ENCODE measurements at places on chromosomes 5 and 9.
A peak's percentile ranks its signal among the peaks of the same experiment; 100 is the strongest.

DNA sequence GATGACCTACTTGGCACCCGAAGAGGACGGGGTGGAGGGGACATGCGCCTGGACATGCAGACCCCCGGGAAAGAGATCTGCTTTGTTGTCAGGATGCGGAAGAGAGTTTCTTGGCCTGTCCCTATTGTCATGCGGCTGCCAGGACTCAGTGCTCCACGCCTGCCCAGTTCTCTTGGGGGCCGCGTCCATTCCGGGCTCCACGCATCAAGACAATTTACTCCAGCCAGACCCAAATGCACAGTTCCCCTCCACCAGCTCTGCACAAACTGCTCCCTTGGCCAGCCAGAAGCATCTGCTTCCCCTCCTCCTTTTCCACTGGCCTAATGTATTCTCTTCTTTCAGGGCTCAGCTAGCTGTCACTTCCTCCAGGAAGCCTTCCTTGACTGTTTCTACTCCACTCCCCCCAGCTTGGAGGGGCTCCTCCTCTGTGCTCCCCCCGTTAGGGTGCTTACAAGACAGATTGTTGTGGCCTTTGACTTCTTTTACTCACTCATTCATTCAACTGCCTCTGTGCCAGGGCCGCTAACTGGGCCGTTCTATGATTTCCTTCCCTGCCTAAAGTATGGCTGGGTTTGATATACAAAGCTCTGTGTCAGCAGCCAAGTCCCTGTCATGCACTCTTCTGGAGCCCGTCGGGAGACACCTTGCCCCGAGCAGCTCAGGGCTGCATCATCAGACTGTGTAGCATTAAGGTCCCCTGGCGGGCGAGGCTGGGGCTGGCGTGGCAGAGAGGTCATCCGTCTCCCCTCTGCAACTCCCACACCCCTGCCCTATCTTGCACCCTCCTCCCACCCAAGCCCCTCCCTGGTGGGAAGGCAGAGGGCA, 6.6 kb downstream of the FIBCD1 start:
- DNase-seq: no peak

DNA sequence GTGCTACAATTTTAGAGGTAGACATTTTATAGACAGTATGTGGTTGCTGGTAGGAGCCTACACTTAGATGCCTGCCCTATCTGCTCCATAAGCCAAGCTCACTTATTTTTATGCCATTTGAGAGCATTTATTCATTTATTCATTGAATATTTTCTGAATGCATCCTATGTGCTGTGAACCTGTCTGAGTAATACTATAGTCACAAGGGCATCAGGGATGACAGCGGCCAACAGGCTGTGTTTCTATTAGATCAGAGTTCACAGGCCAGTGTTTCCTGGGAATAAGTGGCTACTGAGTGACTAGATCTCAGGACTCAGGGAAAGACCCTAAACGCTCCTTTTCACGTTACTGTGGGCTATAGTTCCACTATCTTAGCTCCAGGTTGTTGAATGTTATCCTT, 235.2 kb upstream of the MSX2 start:
- DNase-seq: no peak

- no peak for DNase-seq
Measured at GRCh38 chr9:108549184-108549583, 306.6 kb downstream of the ACTL7B start.

DNA sequence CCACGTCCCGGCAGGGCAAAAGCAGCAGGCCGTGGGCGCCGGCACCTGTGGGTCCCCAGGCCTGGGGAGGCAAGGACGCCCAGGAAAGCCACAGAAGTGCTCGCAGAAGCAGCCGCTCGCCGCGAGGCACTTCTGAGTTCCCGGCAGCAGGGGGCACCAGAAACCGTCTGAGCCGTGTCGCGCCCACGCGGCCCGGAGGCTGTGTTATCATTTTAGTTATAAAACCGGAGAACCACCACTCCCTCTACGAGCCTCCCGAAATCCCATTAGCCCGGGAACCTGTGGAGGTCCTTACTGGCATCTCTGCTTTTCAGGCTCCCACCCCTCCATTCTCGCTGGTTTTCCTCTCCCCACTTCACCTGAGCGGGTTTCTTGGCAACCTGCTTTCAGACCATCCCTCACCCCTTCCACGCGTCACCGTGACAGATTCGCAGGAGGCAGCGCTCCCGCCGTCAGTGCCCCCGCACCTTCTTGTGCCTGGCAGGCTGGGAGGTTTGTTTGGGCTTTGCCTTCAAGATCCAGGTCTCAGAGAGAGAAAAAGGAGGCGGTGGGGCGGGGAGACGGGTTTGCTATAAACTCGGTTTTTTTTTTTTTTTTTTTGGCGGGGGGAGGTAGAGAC, 2.3 kb downstream of the GDNF start:
- no peak for DNase-seq

DNA sequence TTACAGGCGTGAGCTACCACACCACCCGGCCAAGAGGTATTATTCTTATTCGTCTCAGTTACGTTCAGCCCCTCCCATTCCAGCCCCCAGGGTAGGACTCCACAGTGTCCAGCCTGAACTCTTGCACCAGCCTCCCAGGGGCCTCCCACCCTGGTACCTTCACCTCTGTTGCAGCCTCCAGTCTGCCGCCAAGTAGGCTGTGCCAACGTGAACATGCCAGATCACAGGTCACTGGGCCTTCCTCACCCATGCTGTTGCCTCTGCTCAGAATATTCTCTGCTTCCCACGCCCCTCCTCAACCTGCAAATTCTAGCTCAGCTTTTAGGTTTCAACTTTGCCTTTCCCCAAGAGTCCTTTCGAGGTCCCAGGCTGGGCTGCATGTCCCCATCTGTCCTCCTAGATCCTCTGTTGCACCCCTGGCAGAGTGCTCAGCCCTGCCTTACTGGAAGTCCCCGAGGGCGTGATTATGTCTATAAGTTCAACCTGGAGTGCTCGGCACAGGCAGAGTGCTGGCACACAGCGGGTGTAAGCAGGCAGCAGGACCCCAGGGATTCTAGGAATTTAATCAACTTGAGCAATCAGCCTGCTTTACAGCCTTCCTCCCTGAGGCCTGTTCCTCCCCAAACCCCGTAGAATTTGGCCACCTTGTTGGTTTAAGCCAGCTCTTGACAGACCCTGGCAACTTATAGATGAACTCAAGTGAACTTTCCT, 13.1 kb upstream of the STXBP1 start:
- DNase-seq: no peak

DNA sequence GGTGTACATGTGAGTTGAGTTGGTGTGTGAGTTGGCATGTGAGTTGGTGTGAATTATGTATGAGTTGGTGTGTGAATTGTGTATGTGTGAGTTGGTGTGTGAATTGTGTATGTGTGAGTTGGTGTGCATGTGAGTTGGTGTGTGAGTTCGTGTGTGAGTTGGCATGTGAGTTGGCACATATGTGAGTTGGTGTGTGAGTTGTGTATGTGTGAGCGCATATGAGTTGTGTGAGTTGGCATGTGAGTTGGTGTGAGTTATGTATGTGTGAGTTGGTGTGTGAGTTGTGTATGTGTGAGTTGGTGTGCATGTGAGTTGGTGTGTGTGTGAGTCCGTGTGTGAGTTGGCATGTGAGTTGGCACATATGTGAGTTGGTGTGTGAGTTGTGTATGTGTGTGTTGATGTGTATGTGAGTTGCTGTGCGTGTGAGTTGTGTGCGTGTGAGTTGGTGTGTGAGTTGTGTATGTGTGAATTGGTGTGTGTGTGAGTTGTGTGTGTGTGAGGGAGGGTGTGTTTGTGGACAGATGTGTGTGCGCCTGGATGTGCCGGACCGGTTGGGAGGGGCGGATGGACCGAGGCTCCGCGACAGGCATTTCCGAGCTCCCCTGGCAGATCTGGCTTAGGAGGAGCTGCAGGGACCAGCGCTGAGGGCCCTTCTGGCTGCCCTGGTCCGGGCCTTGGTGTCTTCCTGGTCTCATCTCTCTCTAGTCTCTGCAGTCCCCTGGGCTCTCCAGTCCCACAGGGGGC, 162.5 kb upstream of the IER5L start:
- no peak for DNase-seq

DNA sequence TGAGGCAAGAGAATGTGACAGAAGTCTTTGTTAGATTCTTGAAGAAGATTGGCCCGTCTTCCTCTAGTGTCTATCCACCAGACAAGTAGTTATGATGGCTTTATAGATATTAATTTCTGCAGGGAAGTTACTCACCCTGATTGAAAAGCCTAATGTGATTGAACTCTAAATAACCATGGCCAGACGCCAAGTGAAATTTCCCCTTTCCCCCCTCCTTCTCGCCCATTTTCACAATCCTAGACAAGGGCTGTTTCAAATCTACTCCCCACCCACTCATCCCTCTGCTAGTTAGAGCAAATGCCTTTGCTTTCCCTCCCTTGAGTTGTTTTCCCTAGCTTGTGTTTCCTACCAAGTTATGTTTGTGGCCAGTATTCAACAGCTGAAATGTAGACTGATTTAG, 182.5 kb downstream of the TMEM167A start:
- no peak for DNase-seq

GRCh38 chr9:116661037-116661954, 25.8 kb upstream of the TRIM32 start:
- DNase-seq: peak; percentile 35

DNA sequence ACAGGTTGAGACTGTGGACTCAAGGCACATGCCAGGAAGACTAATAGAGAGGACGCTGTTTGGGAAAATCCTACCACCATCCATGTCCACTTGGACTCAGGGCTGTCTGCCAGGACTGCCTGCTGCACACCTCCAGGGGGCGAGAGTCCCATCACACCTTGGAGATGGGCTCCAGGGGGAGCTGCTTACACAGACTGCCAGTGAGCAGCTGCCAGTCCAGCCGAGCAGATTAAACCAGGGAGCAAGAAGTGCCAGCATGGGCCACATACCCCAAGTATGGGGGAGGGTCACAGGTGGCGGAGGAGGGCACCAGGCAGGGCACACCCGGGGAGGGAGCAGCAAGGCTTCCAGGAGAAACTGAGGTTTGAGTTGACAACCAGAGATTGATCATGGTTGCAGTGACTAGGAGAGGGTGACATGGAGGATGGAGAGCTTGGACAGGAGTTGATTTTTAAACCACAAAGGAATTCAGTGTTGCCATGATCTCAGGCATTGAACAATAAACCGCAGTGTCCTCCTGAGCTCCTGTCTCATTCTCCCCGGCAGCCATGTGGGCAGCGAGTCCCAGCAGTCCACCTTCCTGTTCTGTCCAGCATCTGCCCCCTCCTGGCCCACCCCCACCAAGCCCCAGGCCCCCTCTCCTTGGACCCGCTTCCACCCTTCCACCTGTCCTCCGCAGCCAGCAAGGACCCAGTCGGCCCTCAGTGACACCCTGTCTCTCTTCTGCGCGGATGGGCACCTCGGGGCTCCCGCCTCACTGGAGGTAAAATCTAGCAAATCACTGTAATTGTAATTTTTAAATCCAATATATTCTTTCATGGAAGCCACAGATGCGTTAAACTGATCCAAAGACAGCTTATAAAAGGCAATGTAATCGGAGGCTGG, 3.1 kb upstream of the VAV2 start:
- peak; percentile 65 for DNase-seq

DNA sequence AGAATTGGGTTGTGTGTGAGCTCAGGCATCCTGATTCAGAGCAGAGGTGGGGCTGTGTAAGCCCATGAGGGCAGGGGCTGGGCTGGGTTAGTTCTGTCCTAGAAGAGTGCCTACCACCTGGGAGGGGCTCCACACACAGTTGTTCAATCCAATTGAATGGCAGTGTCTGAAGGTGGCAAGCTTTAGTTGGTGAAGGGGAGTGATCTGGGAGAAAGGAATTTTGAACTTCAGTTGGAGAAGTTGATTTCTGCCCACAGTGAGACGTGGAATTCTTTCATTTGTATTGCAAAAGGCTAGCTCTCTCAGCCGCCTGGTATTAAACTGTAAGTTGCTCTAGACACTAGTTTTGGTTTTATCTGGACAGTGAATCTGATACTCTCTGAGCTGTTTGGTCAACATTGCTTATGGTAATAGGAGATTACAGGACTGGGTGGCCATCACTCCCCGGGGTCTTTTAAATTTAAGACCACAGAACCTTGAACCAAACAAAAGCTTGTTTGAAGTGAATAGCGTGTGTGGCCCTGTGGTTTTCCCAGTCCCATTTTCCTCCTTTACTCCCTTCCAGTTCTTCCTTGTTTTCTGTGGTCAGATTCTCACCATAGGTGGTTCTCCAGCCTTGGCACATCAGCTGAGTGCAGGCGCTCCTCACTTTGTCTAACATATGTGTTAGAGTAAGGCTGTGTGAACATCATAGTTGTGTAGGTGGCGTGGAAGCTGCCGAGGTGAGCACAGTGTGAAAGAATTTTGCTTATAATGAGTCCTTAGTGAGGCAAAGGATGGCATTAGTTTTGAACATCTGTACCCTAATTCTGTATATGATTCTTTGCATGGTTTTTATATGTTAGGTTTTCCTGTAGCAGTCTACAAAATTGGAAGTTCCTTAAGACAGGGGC, 78.0 kb downstream of the ARHGAP26 start:
- no peak for DNase-seq

DNA sequence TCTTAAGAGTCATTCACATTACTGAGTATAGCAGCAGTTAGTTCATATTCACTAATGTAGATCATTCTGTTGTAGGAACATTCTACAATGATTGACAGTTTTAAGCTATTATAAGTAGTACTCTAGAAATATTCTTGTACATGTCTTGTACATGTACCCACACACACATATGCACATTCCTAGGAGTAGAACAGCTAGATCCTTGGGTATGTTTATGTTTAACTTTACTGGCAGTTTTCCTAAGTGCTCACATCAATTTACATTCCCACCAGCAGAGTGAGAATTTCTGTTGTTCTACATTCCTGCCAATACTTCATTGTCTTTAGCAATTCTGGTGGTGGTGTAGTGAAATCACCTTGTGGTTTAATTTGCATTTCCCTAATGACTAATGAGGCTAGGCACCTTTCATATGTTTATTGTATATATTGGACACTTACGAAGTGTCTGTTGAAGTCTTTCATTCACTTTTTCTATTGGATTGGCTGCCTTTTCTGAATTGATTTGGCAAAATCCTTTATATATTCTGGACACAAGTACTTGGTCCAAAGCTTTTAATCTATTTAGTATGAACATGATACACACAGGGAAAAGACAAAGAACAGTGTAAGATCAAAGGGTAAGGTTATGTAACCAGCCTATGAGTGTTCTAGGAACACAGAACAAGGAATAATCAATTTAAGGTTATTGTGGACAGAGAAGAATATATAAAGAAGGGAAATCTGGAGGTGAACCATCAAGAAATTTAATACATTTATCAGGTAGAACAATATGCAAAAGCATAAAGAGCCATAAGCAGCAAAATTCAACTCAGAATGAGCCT, 95.6 kb downstream of the MLLT3 start:
- DNase-seq: no peak
